Activated naive CD8-positive, alpha-beta T cell treated with anti-CD3 and anti-CD28 coated beads, Interleukin-2, amount 10 ng/mL, durations not matched to agents 7 days and 5 days (primary cell): ENCODE measurements at places on chromosomes 7 and 10. TPM values are rescaled to one million over a fixed set of nuclear protein-coding genes. Genes with fewer than 3 reads are reported as not detected.
A peak's percentile ranks its signal among the peaks of the same experiment; 100 is the strongest.

GRCh38 chr7:100356416-100357068 is 1.4 kb upstream of the PILRB start:
- DNase-seq: no peak
- H3K36me3 ChIP-seq: peaks cover 28% of the 10 kb centered on the region
- H3K4me3 ChIP-seq: no peak overlapping the region
- no peaks in the 10 kb centered on the region for H3K27me3 ChIP-seq

DNA sequence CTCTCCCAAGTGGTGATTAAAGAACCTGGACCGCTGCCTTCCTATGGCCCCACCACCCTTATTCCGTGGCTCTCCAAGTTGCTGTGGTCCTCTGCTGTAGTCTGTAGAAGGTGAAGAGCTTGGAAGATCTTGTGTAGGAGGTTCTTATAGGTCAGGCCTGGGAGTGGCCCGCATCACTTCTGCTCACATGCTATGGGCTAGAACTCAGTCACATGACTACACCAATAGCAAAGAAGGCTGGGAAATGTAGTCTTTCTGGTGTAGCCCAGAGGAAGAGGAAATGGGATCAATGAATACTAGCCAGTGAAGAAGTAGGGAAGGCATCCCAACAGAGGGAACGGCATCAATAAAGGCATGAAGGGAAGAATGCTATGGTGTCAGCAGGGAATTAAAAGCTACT is 41.3 kb upstream of the AOAH start:
- H3K36me3 ChIP-seq: peaks cover 5% of the 10 kb centered on the region
- no peak for DNase-seq
- no peak overlapping the region for H3K27ac ChIP-seq
- H3K27me3 ChIP-seq: peaks cover 3% of the 10 kb centered on the region
- H3K4me1 ChIP-seq: peaks cover 30% of the 10 kb centered on the region

DNA sequence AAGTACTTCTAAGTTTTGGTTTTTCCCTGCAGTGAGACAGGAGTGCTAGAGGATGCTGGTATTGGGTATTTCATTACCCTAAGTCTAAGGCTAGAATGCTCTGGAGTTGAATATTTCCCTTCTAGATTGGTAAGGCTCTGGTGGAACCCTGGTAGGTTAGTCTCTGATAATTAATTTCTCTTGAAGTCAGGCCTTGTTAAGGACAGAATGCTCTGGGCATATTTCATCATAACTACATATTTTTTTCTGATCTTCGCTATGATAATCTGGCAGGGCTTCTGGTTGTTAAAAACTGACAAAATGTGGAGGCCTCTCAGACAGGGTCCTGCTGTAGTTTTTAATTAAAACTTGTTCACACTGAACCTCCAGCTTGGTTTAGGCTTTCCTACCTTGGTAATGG is 83.8 kb downstream of the CDK13 start:
- no peaks in the 10 kb centered on the region for H3K27me3 ChIP-seq
- H3K4me3 ChIP-seq: no peak overlapping the region
- peaks cover 8% of the 10 kb centered on the region for H3K4me1 ChIP-seq

DNA sequence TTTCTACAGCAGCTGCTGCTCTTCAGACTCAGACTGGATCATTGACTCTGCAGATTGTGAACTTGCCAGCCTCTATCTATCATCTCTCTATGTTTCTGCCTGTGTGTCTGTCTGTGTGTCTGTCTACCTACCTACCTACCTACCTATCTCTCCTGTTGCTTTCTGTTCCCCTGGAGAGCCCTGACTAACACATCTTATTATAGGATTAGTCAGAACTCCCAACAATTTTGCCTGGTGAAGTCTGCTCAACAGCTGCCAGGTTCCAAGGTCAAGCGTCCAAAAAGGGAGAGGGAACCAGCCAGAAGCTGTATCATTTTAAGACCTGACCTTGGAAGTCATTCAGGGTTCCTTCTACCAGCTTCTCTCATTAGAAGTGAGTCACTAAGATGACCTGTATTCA is 579.0 kb upstream of the DPP6 start:
- no peak overlapping the region for H3K27ac ChIP-seq
- H3K36me3 ChIP-seq: no peaks in the 10 kb centered on the region
- no peak overlapping the region for H3K4me3 ChIP-seq
- no peaks in the 10 kb centered on the region for H3K27me3 ChIP-seq

DNA sequence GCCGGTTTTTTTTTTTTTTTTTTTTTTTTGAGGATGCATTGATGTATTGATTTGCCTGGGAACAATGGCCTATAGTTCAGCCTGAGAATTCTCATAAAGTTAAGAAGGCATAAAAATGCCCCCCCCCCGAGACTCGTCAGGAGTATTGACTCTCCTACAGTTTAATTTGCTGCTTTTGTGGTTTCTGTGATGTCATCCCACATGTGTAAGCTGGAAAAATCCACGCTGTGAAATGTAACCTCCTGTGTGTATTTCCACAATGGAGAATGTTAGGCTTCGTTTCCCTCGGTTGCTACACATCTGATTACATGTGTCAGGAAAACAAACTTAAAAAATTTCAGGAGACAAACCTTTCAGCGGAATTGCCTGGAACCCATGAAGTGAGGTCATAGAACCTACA is 117.9 kb downstream of the FANK1 start:
- H3K4me1 ChIP-seq: no peaks in the 10 kb centered on the region
- no peaks in the 10 kb centered on the region for H3K36me3 ChIP-seq
- no peaks in the 10 kb centered on the region for H3K27me3 ChIP-seq

GRCh38 chr7:157233677-157234076 is 95.0 kb downstream of the UBE3C start:
- no peak for DNase-seq
- no peaks in the 10 kb centered on the region for H3K27me3 ChIP-seq
- H3K4me3 ChIP-seq: no peak overlapping the region
- H3K4me1 ChIP-seq: no peaks in the 10 kb centered on the region
- peaks cover 21% of the 10 kb centered on the region for H3K36me3 ChIP-seq

DNA sequence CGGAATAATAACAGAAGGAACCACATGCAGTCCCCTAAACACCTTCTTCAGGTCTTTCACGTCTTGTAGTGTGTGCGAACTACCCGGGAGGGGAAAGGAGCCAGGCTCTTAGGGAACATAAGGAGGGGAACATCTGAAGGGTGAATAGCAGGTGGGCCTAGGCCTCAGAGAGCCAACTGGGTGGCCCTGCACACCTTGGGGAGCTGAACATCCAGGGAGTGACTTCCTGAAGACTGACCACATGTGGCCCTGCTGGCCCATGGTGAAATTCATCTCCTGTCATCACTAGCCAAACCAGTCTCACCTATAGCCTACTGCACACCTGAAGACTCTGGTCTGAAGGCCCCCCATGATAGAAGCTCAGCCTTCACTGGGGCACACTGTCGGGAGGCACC is 5.6 kb downstream of the CALML3 start:
- DNase-seq: no peak
- H3K4me1 ChIP-seq: no peaks in the 10 kb centered on the region
- no peak overlapping the region for H3K4me3 ChIP-seq

DNA sequence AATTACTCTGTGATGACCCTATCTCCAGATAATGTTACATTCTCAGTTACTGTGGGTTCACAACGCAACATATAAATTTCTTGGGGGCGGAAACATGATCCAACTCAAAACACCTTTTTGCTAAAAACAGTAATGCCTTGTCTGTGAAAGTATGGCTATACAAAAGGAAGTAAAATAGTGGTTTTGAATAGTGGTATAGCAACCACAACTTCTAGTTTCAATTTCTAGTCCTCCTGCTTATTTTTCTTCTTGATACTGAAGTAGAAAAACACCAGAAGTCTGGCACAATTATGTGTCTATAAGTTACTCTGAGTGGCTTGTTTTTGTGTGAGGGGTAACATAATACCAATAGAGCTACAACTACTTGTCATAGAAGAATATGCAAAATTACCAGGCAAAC is 21.5 kb upstream of the ZNF800 start:
- peak overlapping the region; percentile 63 for H3K4me3 ChIP-seq
- H3K27ac ChIP-seq: peak overlapping the region; percentile 94
- peaks cover 41% of the 10 kb centered on the region for H3K4me1 ChIP-seq
- H3K27me3 ChIP-seq: peaks cover 2% of the 10 kb centered on the region

GRCh38 chr7:41729059-41729458 is 26.2 kb upstream of the INHBA start:
- H3K36me3 ChIP-seq: no peaks in the 10 kb centered on the region
- H3K27ac ChIP-seq: no peak overlapping the region
- DNase-seq: no peak
- H3K4me3 ChIP-seq: no peak overlapping the region
- H3K27me3 ChIP-seq: no peaks in the 10 kb centered on the region

GRCh38 chr7:132112657-132113056 is 463.6 kb downstream of the PLXNA4 start:
- no peaks in the 10 kb centered on the region for H3K4me1 ChIP-seq
- H3K4me3 ChIP-seq: no peak overlapping the region
- H3K27ac ChIP-seq: no peak overlapping the region
- no peaks in the 10 kb centered on the region for H3K36me3 ChIP-seq
- H3K27me3 ChIP-seq: peaks cover 11% of the 10 kb centered on the region
- DNase-seq: no peak

GRCh38 chr7:47088329-47089067 is 493.4 kb downstream of the TNS3 start:
- H3K27me3 ChIP-seq: no peaks in the 10 kb centered on the region
- H3K36me3 ChIP-seq: no peaks in the 10 kb centered on the region
- DNase-seq: no peak
- H3K27ac ChIP-seq: no peak overlapping the region

DNA sequence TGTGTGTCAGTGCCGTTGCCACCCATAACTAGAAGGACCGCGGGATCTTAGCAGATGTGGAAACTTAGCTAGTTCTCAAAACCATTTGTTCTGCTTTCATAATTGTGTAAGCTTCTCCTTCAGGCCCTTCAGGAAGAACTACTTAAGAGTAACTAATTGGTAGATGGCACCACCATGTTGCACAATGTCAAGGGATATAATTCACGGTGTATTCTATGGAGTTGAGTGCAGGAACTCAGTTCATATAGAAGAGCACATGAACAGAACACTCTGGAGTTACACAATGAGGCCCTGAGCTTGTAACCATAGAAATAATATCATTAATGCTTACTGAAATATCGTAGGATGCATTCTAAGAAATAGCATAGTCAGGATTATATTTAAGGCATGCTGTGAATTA is 126.5 kb upstream of the GAD2 start:
- H3K27ac ChIP-seq: no peak overlapping the region
- H3K27me3 ChIP-seq: peaks cover 7% of the 10 kb centered on the region
- no peak for DNase-seq
- H3K36me3 ChIP-seq: no peaks in the 10 kb centered on the region
- H3K4me3 ChIP-seq: no peak overlapping the region

DNA sequence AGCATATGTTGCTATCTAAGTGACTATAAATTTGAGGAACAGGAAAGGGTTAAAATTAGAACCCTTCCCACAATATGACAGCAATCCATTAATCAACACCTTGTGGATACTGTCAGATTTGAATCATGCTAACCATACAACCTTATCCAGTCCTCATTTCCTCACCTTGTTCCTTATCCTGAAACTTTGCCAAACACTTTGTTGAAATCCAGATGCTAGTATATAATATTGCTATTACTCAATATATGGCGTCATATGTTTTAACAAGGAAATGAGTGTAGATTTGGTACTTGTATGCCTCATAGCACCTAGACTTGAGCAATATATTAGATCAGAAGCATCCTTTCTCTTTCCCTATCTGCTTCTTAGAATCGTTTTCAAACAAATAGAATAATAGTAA is 66.3 kb upstream of the SLC25A13 start:
- no peak for DNase-seq
- no peaks in the 10 kb centered on the region for H3K4me1 ChIP-seq
- H3K27ac ChIP-seq: no peak overlapping the region

Gene NME8
- total RNA-seq: not detected

Gene EPO
- total RNA-seq: not detected

Gene PLEKHS1
- total RNA-seq: not detected

Gene SORBS1
- total RNA-seq: 0.72 TPM

Gene DEPP1
- total RNA-seq: 0.23 TPM
